ENCODE measurements at places on chromosomes 5 and 9.
A peak's percentile ranks its signal among the peaks of the same experiment; 100 is the strongest.

- DNase-seq = no peak
Measured at GRCh38 chr5:73542020-73542419, 23.4 kb downstream of the ANKRA2 start.

GRCh38 chr9:121222524-121223171, 21.0 kb upstream of the RAB14 start:
- DNase-seq = peak; percentile 62

DNA sequence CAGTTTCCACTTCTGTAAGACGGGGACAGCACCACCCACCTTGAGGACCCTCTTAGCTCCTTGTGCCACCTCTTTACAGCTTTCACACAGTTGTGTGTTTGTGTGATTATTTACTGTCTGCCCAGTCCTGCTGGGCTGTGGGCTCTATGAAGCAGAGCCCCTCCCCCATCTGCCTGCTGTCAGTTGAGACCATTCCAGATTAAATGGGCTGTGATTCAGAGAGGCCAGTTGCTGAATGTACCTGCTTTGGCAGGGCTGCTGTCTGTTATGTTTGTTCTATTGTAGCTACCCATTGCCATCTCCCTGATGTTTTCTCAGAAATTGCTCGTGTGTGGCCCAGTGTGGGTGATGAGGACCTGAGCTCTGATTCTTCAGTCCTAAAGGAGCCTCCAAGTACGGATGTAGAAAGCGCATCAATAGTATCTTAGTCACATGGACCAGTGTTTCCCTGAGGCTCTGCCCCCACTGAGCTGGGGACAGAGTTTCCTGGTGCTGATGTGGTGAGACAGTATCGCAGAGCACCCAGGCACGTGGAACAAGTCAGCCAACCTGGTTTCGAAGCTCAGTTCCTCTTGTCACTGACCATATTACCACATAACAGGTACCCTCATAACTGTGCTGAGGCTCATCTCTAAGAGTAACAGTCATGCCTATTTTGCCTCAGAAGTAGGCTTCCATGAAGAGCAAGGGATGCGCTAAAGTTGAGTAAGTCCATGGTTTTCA, 3.7 kb downstream of the ANGPTL2 start:
- DNase-seq = no peak

DNA sequence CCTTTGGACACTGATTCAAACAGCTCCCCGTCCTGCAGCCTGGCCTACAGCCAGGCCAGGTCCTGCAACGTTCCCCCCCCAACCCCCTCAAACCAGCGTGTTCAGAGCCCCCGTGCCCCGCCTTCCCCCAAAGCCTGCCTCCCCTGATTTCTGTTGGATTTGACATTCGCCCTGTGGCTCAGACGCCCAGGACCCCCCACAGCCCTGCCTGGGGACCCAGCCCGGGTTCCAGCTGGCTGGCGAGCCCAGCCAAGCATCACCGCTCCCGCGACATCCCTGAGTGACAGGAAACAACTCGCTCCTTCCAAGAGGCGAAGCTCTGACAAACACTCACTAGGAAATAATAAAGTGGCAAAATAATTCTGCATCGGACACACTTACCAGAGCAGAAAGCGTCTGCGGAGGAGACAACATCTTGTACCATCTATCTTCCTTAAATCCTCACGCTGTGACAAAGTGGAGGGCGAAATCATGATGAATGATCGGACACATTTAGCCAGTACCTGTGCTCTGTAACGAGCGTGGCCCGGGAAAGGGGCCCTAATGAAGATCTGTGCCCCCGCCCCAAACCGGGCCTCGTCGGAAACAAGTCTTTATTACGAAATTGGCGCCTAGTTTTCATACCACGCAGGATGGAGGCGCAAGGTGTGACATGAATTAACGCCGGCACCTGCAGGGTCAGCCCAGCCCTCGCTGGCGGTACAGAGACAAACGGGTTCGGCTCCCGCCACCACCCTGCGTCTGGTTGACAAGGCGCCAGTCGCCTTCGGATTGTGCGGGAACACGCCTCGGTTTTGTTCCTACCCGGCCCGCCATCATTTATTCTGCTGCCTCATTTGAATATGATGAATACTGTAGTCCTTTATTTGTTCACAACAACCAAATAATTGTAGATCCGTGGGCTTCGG, 91.0 kb upstream of the MVB12B start:
- no peak for DNase-seq

DNA sequence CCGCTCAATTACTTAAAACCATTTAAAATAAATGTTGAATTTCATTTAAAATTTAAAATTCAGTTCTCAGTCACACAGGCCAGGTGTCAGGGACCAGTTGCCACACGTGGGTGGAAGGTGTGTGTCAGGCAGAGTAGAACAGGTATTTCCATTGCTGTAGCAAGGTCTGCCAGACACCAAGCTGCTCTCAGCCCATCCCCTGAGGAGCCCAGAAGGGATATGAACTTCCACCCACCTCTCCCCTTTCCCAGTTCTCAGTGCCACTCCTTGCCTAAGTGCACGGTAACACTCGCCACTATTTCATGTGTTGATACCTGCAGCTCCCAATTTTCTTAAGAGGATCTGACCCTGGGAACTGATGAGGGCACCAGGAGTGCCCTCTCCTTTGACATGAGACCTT, 12.7 kb downstream of the SYK start:
- peak; percentile 26 for DNase-seq
